ENCODE measurements at places on chromosomes 6 and 20.
A peak's percentile ranks its signal among the peaks of the same experiment; 100 is the strongest.

GRCh38 chr20:52828199-52828598, 144.0 kb upstream of the TSHZ2 start:
- DNase-seq, result peak; percentile 39

DNA sequence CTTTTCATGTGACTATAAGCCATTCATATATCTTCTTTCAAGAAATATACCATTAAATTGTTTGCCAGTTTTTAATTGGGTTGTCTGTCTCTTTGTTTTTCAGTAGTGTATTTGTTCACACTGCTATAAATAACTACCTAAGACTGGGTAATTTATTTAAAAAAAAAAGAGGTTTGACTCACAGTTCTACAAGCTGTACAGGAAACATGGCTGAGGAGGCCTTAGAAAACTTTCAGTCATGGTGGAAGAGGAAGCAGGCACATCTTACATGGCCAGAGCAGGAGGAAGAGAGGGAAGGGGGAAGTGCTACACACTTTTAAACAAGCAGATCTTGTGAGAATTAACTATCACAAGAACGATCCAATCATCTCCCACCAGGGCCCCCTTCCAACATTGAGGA, 255.3 kb downstream of the EPM2A start:
- no peak for DNase-seq

- no peak for DNase-seq
Measured at GRCh38 chr6:81812401-81812800, 59.9 kb upstream of the TENT5A start.

DNA sequence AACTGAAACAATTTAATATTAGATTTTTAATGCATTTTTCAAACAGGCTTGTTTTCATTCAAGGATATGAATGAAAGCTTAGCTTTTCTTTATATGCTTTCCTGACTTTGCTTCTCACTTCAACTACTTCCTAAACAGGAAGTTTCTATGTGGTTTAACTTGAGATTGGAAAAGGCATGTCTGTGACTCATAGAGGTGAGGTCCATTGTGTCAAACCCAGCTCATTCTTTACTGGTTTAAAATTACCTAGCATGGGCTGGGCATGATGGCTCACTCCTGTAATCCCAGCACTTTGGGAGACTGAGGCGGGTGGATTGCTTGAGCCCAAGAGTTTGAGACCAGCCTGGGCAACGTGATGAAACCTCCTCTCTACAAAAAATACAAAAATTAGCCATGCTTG, 34.4 kb downstream of the EFHC1 start:
- DNase-seq, result peak; percentile 14
